ENCODE measurements at places on chromosomes 3 and 15.

GRCh38 chr3:105542282-105543019 is 175.7 kb downstream of the ALCAM start:
- no peak for DNase-seq

DNA sequence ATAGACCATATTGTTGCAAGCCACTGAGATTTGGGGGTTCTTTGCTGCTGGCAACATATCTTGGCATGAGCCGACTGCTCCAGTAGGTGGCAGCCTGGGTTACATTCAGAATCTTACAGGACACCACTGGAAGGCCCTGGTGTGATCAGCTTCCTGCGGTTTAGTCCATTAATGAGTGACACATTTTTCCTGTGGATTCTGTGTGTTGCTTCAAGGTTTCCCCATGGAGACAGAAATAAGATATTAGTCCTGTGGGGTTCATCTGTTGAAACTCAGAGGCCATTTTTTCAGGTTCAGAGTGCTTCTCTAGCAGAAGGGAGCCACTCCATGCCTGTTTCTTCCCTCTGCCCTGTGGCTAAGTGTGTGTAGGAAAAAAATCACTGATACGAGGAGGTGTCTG is 116.2 kb downstream of the MFSD1 start:
- peak; percentile 30 for DNase-seq

DNA sequence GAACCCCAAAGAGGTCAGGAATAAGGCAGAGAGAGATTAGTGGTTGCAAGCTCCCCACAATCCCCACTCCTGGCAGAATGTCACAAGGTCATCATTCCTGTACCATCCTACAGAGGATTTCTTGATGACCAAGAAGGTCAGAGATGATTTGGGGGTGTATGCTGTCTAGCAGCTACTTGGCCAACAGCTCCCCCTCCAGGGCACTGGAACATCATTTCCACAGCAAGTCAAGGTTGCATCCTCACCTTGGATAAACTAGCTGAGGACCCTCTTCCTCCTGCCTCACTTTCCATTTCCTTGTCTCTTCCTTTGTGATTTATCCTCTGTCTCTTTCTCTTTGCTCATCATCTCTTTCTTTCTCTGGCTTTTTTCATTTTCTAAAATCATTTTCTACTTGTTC is 106.3 kb downstream of the PROS1 start:
- no peak for DNase-seq

DNA sequence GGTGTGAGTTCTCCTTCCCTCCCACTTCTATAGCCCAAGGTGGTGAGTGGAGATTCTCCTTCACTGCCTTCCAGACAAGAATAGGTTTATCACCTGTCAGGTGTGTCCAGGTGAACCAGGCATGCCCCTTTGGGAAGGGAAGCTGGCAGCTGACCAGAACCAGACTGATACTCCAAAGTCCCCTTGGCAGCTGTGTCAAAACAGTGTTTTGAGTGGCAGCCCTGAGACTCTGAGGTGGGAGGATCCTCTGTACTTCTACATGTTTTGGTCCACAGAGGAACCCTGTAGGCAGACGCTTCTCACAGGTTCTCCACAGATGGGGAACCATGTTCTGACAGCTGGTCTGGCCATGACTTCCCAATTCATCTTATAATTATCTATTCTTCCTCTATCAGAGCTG is 30.1 kb downstream of the ISL2 start:
- no peak for DNase-seq

DNA sequence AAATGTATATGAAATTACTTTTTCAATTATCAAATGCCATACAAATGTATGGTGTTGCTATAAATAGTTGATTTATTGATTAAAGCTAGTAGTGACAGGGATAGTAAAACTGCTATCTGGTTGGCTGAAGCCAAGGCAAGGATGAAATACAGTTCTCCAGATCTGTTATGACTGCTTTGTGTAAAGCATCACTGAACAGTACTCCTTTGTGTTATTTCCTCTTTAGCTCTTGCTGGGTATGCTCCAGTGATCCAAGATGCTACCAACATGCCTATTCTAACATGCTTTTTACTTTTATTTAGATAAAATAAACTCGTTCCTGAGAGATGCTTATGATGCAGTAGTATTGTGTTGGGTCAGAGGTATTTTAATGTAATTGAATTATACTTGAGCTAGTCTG is 12.4 kb upstream of the UBR1 start:
- no peak for DNase-seq

GRCh38 chr15:33137101-33137500 is 57.4 kb downstream of the FMN1 start:
- no peak for DNase-seq

- no peak for DNase-seq
Observed at GRCh38 chr15:100115066-100115710, 226.6 kb downstream of the ADAMTS17 start.

GRCh38 chr15:43845421-43845820 is 18.6 kb downstream of the WDR76 start:
- DNase-seq, result no peak

GRCh38 chr15:95739131-95739530 is 591.4 kb upstream of the NR2F2 start:
- DNase-seq, result no peak

DNA sequence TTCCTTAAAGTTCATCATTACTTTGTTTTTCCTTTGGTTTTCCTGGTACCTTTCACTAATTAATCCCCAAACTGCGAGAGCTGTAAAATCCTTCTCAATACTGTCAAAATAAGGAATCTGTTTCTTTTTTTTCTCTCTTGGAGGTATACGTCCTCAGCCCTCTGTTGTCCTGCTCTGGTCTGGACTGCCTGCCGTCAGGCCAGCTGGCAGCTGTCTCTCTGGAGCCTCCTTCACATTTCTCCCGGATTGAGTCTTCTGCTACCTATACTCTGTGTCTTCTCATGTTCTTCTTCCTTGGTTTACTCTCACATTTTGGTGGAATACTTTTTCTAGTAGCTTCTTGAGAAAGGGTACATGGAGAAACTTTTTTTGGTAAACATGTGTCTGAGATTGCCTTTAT is 13.8 kb downstream of the TATDN2 start:
- DNase-seq, result no peak

DNA sequence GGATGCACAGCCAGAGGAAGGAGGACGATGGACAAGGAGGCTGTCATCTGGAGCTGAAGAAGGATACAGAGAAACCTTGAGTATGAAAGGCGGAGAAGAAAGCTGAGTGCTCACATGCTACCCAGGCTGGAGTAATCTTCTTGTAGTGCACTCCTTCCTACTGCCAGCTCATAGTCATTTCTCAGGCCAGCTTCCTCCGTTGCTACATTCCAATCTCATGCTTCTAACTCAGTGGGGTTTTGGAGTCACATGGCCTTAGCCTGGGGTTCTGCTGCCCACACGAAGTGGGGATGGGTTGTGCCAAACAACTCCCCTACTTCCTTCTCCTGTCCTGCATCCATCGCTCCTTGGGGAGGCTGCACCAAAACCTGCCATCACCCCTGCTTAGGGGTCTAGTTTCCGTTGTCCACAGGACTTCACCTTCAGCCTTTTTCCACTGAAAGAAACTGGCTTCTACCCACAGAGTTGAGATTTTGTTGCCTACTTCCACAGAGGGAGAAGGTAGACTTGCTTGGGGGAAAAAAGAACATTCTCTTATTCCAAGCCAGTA is 239.9 kb downstream of the EPHB1 start:
- DNase-seq, result no peak

GRCh38 chr3:81782585-81782984 is 21.1 kb upstream of the GBE1 start:
- no peak for DNase-seq

DNA sequence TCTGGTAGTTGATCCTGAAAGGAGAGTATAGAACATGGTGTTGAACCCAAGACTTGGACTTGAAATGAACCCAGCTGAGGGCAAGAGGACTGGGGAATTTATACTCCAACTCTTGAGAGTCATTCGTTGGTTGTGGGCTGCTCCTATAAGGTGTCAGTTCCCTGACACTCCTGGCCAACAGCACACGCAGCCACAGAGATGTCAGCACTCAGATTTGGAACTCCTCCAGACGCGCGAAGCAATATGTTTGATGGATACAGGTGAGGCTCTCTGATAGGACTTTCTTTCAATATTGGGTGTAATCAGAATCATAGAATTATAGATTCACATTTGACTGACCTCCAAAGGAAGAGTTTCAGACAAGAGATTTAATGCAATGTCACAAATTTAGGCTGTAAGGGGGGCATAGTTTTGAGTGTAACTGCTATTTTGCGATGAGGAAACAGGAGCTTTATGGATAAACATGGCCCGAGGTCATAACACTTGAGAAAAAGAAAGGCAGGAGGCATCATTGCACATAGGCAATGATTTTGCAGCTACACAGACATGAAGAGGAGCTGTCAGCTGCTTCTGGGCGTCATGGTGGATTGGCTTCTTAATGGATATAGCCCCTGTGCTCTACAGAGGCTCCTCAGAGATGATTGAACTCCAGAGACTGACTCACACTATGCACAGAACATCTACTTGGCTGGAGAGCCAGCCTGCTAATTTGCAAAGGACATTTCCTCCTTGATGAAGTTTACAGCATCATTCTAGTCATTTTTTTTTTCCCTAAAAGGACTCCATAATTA is 569.2 kb upstream of the RGMA start:
- no peak for DNase-seq

DNA sequence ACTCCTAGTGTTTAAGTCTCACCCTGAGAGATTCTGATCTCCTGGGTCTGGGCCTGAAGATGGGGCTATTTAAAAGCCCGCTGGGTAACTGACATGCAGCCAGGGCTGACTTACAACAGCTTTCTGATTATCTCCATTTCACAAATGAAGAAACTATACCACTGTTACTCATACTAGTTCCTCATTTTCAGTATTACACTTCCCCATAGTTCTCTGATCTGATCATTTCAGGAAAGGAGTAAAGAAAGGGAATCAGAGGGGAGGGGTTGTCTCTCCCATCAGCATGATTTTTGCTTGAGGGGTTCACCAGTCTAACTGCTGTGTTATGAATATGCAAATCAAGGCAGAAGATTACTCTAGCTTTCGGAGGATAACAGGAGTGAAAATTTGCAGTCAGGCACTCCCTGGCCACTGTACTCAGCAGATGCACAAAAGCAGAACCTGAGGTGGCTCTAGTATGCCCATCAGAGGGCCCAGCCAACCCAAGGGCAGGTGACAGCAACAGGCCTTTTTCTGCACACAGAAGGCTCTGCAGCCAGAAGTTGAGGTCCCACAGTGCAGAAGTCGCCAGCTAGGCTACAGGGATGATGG is 59.4 kb downstream of the DAPK2 start:
- no peak for DNase-seq

GRCh38 chr15:47517737-47518136 is 199.6 kb upstream of the SEMA6D start:
- no peak for DNase-seq

DNA sequence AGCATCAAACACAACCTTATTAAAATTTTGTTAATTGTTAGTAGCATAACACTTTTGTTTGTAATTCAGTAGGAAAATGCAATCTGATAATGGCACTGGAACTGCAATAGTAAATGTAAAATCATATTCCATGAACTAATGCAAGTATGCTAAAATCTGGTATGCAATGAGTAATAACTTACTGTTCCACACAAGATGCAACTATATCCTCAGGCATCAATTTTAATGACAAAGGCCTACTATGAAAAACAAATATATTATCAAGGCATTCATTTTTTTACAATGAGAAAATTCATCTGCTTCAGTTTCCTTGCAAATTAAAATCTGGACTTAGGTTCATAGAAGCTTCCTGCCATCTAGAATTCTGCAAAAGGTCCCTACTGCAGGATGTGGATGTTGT is 1.4 kb upstream of the NSMCE3 start:
- DNase-seq, result no peak

DNA sequence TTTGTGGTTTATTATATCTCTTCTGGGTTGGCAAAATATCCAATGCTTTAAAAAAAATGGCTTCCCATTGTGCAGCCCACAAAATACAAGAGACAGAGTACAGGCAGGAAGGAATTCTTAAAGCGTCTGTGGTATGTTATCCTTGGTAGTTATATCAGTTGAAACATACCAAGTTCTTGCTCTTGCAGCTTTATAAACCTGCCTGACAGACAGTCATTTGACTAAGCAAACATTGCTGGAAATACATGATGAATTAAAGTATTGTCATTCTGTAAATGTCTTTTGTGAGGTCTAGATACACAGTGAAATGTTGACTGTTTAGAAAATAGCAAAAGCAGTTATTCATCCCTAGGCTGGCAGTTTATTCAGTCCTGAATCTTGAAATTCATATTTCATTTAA is 44.8 kb upstream of the MAP3K13 start:
- DNase-seq, result no peak

- no peak for DNase-seq
Observed at GRCh38 chr3:59464187-59464586, 414.4 kb upstream of the CFAP20DC start.

DNA sequence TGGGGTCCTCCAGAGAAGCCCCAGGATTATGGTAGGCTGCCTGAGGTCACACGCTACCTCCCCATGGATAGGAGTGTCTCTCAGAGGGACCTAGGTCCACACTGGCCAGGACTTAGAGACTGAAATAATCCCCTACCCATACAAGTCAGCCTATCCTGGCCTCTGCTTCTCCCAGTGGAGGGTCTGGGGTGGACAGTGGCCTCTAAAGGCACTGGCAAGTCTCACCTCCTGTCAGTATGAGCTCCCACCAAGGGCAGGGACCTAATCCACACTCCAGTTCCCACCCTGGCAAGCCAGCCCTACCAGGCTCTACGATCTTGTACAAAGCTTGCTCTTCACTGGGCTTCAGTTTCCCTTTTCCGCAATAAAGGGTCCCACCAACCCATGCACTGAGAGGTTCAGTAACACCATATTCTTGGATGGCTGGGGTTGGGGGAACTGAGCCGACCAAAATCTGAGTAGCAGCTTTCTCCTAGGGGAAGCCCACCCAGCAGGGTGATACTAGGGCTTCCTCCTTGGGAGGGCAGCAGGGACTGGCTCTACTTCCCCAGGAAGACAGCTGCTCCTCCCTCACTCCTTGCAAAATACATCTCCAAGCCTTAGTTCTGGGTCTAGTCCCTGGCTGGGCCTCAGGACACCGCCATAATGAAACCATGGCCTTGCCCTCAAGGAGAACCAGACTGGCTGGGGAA is 2.4 kb downstream of the CISH start:
- DNase-seq, result no peak

- no peak for DNase-seq
Observed at GRCh38 chr3:186013312-186013711, 75.5 kb upstream of the TRA2B start.

DNA sequence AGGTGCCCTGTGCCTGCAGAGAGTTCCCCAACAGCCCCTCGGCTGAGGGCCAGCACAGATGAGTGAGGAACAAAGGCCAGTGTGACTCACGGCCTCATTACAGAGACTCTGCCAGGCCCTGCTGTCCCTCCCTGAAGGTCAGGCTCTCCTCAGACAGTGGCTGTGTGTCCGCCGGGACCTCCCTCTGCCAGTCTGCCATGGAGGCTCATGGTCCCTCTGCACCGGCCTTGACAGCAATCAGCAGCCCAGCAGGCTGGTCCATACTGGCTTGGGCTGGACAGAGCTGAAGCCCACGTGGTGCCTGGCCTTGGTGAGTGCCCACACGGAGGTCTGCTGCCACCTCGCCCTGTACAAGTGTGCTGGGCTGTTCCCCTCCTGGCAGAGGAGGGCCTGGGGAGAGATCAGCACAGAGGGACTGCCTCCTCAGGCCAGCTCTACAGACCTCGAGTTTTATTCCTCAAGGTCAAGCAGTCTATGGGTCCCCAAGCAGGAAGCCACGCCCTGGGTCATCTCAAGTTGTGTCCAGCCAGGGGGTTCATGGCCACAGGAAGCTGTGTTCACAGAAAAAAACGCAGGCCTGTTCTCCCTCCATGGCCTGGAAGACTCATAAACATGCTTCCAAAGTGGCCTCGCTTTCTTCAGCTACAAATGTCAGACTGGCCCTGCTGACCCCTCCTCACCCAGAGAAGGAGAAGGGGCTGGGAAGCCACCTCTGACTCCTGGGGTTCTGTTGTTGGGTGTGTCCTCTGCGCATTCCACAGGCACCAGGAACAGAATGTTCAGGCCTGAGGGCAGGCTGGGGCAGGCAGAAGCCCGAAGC is 27.0 kb downstream of the SLC41A3 start:
- DNase-seq, result no peak

Data from fibroblast of the conjunctiva (primary cell).